ENCODE measurements at places on chromosomes 12 and 14. TPM values are rescaled to one million over a fixed set of nuclear protein-coding genes. Genes with fewer than 3 reads are reported as not detected.
A peak's percentile ranks its signal among the peaks of the same experiment; 100 is the strongest.

The CCDC177 gene
- not detected for total RNA-seq

DNA sequence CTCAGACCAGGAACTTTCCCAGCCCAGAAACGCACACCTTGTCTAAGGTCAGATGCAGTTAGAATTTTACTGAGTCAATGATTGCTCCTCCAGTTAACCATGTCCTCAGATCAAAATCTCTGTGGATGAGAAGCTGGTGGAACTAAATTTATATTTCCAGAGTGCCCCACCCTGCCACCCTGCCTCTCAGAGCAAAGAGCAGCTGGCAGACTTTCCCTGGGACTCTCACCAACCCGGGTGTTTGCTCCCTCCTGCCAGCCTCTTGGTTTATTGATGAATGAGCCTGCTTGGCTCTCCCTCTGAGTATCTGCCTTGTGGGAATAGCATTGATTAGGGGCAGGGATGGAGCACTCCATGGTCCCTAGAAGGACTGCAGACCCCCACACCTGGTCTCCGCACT is 5.9 kb upstream of the KRT1 start:
- DNase-seq = no peak
- H3K4me3 ChIP-seq = no peak overlapping the region
- H3K36me3 ChIP-seq = no peaks in the 10 kb centered on the region
- peaks cover 62% of the 10 kb centered on the region for H3K27me3 ChIP-seq
- H3K27ac ChIP-seq = no peak overlapping the region

DNA sequence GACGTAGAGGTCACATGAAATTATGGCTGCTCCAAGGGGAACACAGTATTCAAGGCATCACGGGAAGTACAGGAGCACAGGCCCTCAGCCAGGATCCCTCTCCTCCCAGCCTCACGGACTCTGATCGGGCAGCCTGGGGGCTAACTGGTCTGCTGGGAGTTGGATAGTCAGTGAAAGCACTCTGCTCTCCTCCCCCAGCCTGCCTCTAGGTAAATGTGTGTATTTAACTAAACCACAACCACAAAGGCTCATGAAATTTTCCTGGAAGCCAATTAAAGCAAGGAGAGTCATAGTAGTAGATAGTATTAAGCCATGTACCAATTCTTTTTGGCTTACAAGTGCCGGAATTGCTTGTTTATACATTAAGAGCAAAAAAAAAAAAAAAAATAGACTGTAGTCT is 254.3 kb downstream of the MSRB3 start:
- peak; percentile 97 for DNase-seq
- H3K36me3 ChIP-seq = peaks cover 26% of the 10 kb centered on the region

DNA sequence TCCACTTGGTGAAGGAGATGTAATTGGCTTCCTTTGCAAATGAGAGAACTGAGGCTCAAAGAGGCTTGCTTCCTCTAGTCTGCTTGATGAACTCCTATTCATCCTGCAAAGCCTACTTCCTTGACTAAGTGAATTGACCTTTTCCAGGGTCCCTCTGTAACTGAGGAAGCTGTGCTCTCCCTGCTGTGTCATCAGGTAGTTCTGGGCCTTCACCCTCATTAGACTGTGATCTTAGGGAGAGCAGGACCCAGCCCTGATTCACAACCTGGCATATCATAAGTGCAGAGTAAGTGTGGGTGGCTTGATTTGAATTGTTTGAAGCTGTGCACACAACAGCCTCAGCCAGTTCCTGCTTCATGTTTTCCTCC is 16.3 kb downstream of the ASB2 start:
- H3K36me3 ChIP-seq = peaks cover 13% of the 10 kb centered on the region
- H3K4me3 ChIP-seq = no peak overlapping the region
- peaks cover 38% of the 10 kb centered on the region for H3K4me1 ChIP-seq
- peaks cover 3% of the 10 kb centered on the region for H3K27me3 ChIP-seq
- peak overlapping the region; percentile 98 for H3K27ac ChIP-seq

- no peak for DNase-seq
- H3K36me3 ChIP-seq = peaks cover 8% of the 10 kb centered on the region
- H3K27ac ChIP-seq = peak within 1 kb of the TSS; percentile 95
- H3K4me3 ChIP-seq = no peak within 1 kb of the TSS
- peaks cover 33% of the 10 kb centered on the region for H3K4me1 ChIP-seq
- no peaks in the 10 kb centered on the region for H3K27me3 ChIP-seq
These were observed at the start of gene ANKRD33 for GRCh38 chr12:51887476-51888315. Gene ANKRD33 (plus strand): TSS chr12:51888103. CDS start chr12:51888187, 84 bp downstream.

GRCh38 chr12:41189395-41190251 is 1.5 kb downstream of the PDZRN4 start:
- peaks cover 4% of the 10 kb centered on the region for H3K36me3 ChIP-seq
- no peak overlapping the region for H3K4me3 ChIP-seq
- DNase-seq = no peak
- H3K4me1 ChIP-seq = no peaks in the 10 kb centered on the region
- peaks cover 3% of the 10 kb centered on the region for H3K27me3 ChIP-seq

Measured in HFFc6 (cell line).